Astrocyte of the spinal cord (primary cell): ENCODE measurements at places on chromosomes 5 and 9.
A peak's percentile ranks its signal among the peaks of the same experiment; 100 is the strongest.

- DNase-seq: no peak
These were observed 40.9 kb downstream of the CPEB4 start for GRCh38 chr5:173928871-173929574.

- DNase-seq: no peak
These were observed 62.9 kb downstream of the EFNA5 start for GRCh38 chr5:107607671-107608345.

DNA sequence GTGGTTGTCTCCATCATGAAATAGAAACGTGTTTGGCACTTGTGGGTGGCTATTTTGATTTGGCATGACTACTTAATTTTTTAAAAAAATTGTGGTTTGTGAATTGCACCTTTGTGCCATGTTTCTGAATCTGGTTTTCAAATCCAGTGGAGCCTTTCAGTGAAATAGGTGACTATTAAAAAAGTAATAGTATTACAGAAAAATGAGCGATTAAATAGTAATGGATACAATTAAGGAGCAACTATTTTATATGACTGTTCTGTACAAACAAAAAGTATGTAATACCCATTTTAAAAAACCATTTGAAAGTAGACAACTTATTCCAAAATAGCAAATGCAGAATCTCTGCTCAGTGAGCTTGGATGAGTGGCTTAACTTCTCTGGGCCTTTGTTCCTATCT, 3.0 kb downstream of the SOWAHA start:
- no peak for DNase-seq

DNA sequence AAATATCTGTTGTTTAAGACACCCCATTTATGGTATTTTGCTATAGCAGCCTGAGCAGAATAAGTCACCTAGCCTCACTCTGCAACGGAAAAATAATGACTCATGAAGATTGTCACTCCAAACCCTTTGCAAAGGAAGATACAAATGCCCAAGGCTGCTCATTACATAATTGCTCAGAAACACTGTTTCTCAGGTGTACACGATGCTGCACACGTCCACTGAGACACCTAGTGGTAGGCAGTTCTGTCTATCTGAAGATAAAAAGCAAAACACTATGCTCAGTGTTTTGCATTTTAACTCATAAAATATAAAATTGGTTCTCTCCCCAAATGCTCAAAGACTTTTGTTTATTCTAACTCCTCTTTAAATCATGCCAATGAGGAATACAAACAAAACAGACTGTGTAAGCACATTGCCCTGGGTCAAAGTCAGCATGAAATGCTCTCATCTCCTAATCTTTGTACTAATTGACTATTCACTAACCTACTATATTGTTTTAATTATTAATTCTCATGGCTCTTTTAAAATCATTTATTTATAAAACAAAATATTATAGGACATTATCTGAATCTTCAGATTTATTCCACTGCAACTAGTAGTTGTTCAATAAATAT, 7.7 kb upstream of the TSLP start:
- no peak for DNase-seq

- no peak for DNase-seq
These were observed 108.6 kb downstream of the ACER2 start for GRCh38 chr9:19517202-19517942.

DNA sequence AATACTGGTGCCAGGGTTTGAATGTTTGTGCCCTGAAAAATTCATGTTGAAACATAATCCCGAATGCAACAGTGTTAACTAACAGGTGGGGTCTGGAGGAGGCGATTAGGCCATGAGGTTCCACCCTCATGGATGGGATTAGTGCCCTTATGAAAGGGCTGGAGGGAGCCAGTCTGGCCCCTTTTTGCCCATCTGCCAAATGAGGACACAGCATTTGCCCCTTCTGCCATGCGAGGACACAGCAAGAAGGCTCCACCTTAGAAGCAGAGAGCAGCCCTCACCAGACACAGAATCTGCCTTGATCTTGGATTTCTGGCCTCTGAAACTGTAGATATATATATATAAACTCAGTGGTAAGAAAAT, 32.6 kb upstream of the RNF130 start:
- no peak for DNase-seq

DNA sequence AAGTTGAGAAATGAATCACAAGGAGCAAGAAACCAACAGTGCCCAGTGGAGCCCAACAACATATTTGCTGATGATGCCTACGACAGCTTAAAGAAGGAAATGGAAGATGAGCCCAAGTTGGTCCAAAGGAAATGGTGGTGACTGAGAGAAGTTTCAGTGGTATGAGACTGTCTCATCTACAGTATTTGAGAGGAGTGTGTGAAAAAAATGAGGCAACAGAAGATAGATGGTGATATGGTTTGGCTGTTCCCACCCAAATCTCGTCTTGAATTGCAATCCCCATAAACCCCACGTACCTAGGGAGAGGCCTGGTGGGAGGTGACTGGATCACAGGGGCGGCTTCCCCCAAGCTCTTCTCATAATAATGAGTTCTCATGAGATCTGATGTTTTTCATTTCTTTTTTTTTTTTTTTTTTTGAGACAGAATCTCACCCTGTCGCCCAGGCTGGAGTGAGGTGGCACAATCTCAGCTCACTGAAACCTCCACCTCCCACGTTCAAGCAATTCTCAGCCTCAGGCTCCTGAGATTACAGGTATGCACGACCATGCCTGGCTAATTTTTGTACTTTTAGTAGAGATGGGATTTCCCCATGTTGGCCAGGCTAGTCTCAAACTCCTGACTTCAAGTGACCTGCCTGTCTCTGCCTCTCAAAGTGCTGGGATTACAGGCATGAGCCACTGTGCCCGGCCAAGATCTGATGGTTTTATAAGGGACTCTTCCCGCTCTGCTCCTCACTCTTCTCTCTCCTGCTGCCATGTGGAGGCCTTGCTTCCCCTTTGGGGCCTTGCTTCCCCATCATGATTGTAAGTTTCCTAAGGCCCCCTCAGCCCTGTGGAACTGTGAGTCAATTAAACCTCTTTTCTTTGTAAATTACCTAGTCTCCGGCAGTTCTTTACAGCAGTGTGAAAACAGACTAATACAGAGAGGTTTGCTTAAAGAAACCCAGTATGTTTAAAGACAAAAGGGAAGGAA, 30.2 kb downstream of the EFCAB9 start:
- no peak for DNase-seq

- no peak for DNase-seq
These were observed 78.1 kb downstream of the ADAMTS2 start for GRCh38 chr5:179267071-179267670.

DNA sequence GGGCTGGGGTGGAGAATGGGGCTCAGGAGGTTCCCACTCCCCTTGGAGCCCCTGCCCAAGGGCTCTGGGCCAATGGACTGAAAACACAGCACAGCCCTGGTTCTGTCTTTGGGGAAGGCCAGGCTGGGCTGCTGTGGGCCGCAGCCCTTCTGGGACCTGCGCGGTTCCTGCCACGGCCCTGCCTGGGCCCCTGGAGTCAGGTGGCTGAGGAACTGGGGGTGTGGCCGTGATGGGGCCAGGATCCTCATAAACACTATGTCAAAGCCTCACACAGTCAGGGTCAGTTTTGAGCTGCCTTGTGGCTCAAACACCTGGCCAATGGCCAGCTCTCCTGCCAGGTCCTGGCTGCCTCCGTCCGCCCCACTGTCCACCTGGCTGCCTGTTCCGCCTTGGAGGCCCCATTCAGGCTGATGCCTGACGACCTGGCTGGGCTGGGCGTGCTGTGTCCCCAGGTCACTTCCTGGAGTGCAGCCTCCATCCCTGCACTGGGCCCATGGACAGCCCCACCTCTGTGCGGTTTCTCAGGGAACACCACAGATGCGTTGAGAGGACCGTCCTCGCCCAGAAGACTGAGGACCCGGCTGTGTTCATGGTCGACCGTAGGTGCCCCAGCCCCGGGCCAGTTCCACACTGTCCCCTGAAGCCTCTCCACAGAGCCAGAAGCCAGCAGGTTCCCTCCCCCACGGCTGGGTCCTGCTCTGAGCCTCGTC, 27.5 kb downstream of the PAEP start:
- DNase-seq: no peak

- DNase-seq: no peak
These were observed 42.3 kb upstream of the NKD2 start for GRCh38 chr5:966345-966710.

GRCh38 chr5:139667730-139668063, 19.5 kb downstream of the CXXC5 start:
- no peak for DNase-seq

DNA sequence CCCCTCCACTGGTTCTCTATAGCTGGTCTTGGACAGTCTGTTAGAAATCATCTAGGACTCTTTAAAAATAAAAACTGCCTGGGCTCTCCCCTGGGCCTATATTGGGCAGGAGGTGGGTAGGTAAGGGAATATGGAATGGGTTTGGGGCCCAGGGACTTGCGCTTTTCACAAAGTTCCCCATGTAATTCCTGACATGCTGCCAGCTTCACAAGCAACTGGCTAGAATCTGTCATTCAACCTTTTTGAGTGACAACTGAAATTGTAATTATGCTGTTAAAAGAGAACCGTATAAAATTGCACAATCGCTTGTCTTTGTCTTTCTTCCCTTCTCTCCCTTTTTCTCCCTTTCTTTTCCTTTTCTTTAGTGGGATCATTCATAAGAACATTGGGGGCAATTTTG, 603.1 kb downstream of the EBF1 start:
- DNase-seq: no peak

GRCh38 chr9:90147426-90147825, 495.2 kb downstream of the DIRAS2 start:
- no peak for DNase-seq

GRCh38 chr5:150317048-150318003, 14.6 kb upstream of the ARSI start:
- DNase-seq: peak; percentile 93

- DNase-seq: peak; percentile 78
These were observed 506.9 kb downstream of the TLE1 start for GRCh38 chr9:81182431-81182830.

DNA sequence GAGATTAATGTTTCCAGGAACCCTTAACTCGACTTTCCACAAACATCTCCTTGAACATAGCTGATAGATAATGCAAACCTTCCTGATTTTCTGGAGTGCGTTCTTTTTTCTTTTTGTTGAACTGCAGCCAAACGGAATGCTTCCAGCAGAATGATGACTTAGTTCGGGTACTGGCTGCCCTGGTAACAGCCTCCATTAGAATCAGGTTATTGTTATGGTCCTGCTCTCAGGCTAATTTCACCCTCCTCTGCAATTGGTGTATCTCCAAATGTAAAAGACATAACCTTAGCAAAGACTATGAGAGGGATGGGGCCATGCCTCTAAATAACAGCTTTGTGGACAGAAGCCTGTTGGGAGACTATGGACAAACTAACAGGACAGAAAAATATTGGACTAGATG, 116.5 kb downstream of the PDE4D start:
- no peak for DNase-seq

GRCh38 chr5:62460578-62460983, 48.0 kb downstream of the IPO11 start:
- peak; percentile 66 for DNase-seq

DNA sequence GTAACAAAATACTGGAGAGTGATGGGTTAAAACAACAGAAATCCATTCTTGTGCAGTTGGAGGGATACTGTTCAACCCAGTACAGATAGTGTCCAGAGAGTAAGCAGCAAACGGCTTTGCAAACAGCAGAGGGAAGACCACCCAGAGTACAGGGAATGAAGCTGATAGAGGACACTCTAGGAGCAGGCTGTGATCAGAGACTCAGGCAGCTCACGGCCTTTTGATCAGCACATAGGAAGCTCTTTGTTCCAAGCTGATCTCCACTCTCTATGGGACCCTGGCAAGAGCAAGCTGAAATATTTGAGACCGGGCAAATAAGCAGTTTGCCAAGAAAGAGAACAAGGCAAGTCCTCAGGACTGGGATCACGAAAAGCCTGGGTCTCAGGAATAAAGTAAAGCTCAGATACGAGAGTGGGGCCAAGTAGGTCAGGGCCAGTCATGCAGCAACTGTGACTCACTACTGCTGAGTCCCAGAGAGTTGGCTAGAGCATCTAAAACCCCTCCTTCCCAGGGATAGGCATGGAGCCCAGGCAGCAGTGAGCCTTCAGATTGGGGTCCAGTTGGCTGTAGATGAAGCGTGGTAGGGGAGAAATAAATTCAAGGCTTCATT, 52.4 kb downstream of the MELK start:
- peak; percentile 79 for DNase-seq

GRCh38 chr9:24986331-24986730, 440.6 kb upstream of the IZUMO3 start:
- no peak for DNase-seq

DNA sequence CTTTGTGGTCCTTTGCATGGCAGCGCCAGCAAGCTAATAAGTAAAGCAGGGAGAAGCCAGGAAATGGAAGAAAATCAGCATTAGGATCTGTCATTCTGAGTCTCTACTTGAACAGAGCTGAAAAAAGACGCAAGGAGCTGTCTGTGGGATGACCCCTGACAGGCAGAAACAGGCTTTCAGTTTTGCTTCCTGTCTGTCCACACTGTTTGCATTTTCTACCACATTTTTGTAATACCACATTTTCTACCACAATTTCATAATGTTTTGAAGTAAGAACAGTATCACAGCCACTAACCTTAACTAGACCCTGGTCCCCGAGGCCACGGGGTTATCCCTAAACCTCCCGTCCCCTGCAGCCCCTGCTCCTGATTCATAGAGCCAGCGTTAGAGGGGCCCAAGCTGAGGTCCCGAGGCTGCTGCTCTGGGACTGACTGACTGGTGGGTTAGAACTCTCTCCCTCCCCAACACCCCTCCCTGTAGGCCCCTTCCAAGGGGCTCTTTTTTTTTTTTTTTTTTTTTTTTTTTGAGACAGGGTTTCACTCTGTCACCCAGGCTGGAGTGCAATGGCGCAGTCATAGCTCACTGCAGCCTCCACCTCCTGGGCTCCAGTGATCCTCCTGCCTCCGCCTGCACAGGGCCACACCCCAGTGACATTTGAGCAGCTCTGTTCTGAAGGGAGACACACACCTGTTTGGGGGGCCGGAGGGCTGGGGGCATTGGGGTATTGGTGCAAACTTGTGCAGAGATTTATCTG, 4.0 kb upstream of the CLIC3 start:
- DNase-seq: peak; percentile 53

DNA sequence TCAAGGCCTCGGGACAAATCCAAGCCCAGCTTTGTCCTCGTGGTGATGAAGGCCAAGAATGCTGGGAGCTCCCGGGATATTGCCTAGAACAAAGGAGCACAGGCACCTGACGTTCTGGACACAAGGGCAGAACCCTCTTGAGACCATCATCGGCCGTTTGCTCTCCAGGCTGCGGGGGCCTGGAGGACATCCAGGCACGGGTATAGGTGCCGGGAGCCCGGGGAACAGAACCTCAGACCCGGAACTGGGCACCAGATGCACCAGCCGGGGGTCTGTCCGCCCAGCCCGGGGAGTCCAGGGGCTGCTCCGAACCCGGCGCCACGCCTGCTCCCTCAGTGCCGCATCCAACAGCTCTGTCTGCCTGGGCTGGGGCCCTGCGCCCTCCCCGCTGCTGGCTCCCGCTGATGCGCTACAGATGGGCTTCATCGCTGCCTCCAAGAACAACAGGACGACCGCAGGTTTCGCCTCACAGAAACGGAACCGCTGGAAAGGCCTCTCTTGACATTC, 88.0 kb downstream of the ADAMTS2 start:
- no peak for DNase-seq

- DNase-seq: peak; percentile 3
These were observed 110.8 kb downstream of the MRPS30 start for GRCh38 chr5:44919560-44919959.

GRCh38 chr9:8857926-8858595, 1058.5 kb upstream of the DMAC1 start:
- peak; percentile 47 for DNase-seq

GRCh38 chr5:74530326-74531050, 110.0 kb downstream of the ENC1 start:
- peak; percentile 47 for DNase-seq

GRCh38 chr5:80238097-80238496, 17.8 kb downstream of the SERINC5 start:
- DNase-seq: no peak

- DNase-seq: no peak
These were observed 395.7 kb downstream of the CDK5RAP2 start for GRCh38 chr9:120184266-120184665.

GRCh38 chr5:56350597-56351170, 117.6 kb upstream of the ANKRD55 start:
- DNase-seq: peak; percentile 90
